Testis (tissue), 5 donors: ENCODE measurements at places on chromosomes 13 and 19. TPM values are rescaled to one million over a fixed set of nuclear protein-coding genes. Genes with fewer than 3 reads are reported as not detected.

The SYT5 gene
- total RNA-seq: 5.0 TPM

DNA sequence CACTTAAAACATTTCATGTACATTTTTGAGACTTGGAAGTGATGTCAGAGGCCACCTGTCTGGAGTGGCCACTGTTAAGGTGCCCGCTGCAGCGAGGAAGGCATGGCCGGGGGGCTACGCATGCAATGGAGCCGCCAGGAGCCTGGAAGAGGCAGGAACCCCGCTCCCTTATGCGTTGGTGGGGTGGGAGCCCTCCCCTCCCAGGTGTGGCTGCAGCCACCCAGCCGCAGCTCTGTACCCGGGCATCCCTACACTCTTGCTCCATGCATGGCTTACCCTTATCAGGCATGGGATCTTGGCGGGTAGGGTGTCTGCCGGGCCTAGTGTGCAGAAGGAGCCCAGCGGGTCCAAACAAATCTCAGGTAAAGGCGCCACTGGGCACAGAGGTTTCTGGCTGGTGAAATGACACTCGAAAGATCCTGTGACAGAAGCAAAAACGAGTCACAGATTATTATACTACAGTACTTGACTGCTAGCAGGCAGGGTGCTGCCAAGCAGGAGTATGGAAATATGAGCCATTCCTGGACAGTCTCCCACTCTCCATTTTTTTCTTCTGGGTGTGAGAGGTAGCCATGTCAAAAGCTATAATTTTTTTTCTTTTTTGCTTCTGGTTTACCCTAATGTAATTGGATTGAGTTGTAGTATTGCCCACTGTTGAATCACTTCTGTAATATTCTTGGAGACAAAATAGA lies 1606.3 kb upstream of the MIR17HG start:
- DNase-seq: no peak

GRCh38 chr19:39372047-39372802 lies 18.7 kb downstream of the PAF1 start:
- DNase-seq: peak; percentile 86

The GZMM gene
- 0.31 TPM for total RNA-seq

DNA sequence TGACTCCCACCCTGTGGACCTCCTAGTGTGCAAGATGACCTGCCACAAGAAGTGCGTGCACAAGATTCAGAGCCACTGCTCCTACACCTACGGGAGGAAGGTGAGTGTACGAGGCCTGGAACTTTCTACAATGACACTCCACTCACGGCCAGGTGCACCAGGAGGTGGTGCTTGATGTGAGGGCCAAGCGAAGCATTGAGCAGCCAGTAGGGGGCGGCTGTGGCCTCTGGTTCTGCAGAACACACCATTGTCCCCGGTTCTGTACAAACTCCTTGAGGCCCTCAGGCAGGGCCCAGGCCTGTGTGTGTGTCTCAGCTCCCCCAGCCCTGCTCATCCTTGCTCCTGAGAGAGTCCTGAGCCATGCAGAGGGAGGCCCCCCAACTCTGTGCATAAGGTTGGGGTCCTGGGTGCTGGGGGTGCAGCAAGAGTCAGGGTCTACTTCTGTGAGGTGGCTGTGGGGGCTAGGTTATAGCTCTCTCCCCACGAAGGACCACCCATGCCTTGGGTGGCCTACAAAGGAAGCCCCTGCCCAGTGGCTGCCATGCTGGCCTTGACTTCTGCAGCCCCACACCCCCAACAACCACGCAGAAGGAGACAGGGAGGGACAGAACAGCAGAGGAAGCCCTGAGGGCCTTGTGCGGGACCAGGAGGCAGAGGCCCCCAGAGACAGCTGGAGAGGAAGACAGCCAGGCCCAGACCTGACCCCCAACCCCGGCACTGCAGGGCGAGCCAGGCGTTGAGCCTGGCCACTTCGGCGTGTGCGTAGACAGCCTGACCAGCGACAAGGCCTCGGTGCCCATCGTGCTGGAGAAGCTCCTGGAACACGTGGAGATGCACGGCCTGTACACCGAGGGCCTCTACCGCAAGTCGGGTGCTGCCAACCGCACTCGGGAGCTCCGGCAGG lies 9.7 kb upstream of the USE1 start:
- DNase-seq: peak; percentile 67
